ENCODE measurements at places on chromosomes 1 and 21. TPM values are rescaled to one million over a fixed set of nuclear protein-coding genes. Genes with fewer than 3 reads are reported as not detected.
A peak's percentile ranks its signal among the peaks of the same experiment; 100 is the strongest.

DNA sequence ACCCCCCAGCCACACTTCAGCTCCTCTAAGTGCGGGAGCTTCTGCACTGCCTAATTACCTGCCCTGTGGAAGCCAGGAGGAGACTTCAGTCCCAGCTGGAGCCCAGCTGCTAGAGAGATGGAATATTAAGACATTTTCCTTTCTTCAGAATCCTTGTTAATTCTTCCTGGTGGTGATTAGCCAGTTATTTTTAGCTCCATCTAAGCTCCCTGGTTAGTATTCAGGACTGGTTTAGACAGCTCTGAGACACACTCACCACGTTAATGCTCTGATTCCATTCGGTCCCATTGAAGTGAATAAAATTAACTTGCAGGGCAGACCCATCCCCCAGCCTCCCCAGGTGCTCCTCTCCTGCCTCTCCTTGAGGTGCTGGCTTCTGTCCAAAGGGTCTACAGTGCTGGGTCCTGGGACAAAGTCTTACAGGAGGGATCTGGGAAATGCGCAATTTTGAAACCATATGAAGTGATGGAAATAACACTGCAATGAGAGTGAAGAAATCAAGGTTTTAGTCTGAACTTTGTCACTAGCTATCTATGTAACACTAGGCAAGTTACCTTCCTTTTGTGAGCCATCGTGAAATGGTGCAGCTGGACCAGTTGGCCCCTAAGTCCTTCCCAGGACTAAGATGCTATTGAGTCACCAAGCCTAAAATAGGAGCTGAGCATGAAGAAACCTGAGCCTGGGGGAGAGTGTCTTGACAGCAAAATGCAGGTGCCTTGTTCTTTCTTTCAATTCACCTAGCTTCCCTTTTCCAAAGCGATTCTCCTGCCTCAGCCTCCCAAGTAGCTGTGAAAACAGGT, 117.4 kb upstream of the ATP1A1 start:
- no peak for ATAC-seq

GRCh38 chr1:162367073-162367472, 9.6 kb downstream of the SPATA46 start:
- ATAC-seq, result no peak

DNA sequence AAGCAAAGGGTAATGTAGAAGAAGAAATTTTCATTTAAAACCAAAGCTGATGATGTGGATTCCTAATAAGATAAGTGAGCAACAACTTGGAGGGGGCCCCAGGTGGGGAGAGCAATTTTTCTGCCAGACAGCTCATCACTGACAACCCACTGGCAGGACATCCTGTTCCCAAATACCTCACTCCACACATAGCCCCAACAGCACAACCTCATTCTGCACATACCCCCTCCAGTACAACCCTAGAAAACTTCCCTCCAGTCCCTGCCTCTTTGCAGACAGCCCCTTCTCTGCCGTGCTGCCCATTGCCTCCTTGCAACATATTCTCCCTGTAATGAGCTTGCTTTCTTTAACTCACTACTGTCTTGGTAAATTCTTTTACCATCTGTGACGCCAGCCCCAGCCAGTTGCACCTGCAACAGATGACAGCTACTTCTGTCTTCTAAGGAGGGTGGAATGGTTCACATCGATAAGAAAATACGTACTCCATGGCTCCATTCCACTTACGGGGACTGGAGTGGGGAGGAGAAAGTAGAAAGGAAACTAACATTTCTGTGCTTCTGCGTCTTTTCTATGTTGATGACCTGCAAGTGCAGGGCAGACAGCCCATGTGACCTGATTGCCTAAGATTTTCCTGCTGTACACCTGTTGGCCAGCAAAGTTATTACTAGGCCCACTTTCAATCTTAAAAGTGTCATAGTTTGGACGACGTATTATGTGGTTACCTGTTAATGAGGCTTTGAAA, 14.7 kb downstream of the RHEX start:
- ATAC-seq, result no peak

DNA sequence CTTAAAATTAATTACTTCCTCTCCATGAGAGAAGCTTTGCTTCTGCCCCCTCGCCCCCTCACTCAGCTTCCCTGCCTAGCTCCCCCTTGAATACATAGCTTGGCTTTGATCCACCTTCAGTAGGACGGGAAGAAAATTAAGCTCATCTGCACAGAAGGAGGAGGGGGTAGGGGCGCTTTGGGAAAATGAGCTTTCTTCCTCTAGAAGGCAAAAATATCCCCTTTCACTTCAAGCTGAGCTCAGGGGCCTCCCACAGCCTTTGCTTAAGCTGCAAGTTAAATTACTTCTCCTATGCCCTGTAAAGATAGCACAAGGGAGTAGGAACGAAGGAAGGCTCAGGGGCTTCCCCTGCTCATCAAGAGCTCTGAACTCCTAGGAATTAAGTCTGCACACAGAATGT, 65.2 kb upstream of the GOLT1A start:
- ATAC-seq, result no peak

The DENND2D gene
- total RNA-seq, result 16.6 TPM

- ATAC-seq, result no peak
Observed at GRCh38 chr1:160789051-160789701, 6.8 kb upstream of the LY9 start.

DNA sequence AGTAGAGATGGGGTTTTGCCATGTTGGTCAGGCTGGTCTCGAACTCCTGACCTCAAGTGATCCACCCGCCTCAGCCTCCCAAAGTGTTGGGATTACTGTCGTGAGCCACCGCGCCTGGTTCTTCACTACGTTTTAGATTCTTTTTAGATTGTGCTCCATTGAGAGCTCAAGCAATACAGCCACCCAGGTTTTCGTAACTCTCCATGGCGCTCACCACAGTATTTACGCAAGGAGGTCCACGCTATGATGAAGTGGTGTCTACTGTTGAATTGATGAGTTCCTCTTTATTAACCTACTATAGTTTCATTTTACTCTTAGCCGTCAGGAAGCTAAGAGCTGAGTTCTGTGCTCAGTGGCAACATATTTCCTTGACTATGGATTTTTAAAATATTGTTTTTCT, 1.8 kb upstream of the KIF1B start:
- no peak for ATAC-seq

- ATAC-seq, result no peak
Observed at GRCh38 chr1:52542085-52542688, 10.7 kb downstream of the TUT4 start.

GRCh38 chr1:53659436-53659835, 79.5 kb downstream of the GLIS1 start:
- no peak for ATAC-seq

GRCh38 chr1:197027359-197027758, 39.7 kb downstream of the F13B start:
- ATAC-seq, result no peak

The TATDN3 gene
- total RNA-seq, result 7.9 TPM

DNA sequence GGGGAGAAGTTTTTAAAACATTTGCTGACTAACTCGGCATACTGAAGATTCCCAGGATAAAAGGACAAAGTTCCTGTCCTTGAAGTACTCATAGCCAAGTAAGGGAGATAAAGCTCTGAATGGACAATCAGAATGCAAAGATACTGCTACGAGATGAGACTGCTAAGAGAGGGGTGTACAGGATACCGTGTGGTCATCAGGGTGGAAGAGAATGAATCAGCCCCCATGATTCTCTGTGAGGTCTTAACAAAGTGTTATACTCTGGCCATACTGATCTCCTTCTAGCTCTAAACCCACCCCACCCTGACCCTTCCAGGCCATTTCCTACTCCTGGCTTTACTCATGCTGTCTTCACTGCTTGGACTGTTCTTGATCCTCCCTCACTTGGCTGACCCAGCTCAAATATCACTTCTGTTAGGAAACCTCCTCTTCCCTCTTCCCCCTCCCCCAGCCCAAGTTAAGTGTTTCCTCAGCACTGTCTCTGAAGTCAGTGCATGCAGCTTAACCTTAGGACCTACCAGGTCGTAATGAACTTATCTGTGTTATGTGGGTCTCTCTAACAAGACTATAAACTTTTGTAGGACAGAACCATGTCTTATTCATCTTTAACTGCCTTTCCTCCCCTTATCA, 15.8 kb upstream of the MAGOH start:
- no peak for ATAC-seq

DNA sequence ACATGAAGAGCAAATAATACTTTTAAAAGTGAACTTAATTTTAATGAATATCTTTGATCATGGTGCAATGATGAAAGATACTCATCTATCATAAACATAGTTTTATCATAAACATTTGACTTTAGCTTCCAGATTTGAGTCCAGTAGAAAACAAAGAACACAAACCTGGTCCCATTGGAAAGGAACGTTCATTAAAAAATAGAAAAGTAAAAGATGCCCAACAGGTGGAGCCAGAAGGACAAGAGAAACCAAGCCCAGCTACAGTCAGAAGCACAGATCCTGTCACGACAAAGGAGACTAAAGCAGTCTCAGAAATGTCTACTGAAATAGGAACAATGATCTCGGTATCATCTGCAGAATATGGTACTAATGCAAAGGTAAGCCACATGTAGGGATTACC, 55.6 kb upstream of the MYOCOS start:
- ATAC-seq, result no peak

The ELAVL4 gene
- 0.23 TPM for total RNA-seq

- no peak for ATAC-seq
Observed at GRCh38 chr1:224559981-224560728, 56.0 kb upstream of the CNIH3 start.

The A3GALT2 gene
- not detected for total RNA-seq

GRCh38 chr1:35287807-35288640, 19.5 kb downstream of the ZMYM4 start:
- ATAC-seq, result no peak

DNA sequence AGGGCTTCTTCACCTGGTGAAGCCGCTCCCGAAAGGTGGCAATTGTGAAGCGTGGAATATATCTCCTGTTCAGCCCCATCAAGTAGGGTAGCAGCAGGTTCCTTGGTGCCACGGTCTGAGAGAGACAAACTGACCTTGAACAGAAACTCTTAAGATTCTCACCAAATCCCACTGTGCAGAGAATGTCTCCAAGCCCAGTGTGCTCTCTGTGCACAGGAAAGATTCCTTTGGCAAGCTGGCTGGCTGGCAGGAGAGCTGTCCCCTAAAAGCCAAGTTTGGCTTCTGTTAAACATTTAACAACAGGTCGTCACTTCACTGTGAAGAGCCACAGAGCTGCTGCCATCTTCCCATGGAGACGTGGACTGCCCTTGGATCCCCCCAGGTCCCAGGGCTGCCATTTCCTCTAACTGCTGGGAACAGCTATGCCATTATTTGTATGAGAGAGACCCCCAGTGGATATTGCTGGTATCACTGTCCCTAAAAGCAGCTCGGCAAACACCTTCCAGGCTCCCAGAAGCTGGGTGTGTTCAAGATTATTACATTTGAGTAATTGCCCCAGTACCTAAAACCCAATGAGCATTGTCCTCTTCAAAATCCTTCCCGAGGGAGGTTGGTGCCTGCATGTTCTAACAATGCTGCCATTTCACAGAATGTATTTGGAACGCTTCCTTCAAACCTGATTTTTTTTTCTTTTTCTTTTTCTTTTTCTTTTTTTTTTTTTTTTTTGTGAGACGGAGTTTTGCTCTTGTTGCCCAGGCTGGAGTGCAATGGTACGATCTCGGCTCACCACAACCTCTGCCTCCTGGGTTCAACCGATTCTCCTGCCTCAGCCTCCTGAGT, 71.8 kb downstream of the CD58 start:
- ATAC-seq, result peak; percentile 49

- no peak for ATAC-seq
Observed at GRCh38 chr1:31568895-31569595, 7.3 kb upstream of the TINAGL1 start.
